Pancreas (tissue), 10 donors: ENCODE measurements at places on chromosomes 7 and 10. TPM values are rescaled to one million over a fixed set of nuclear protein-coding genes. Genes with fewer than 3 reads are reported as not detected.

FIGNL1 gene
- total RNA-seq = 3.5 TPM

ADIRF gene
- 8.8 TPM for total RNA-seq

NACAD gene
- 1.2 TPM for total RNA-seq

RARRES2 gene
- 408 TPM for total RNA-seq

LRIT1 gene
- not detected for total RNA-seq

GARIN1A gene
- 1.2 TPM for total RNA-seq

PAX2 gene
- 0.42 TPM for total RNA-seq

LIPM gene
- total RNA-seq = not detected

NDUFB8 gene
- total RNA-seq = 57.3 TPM

PRKAR2B gene
- total RNA-seq = 6.9 TPM

PGAM2 gene
- total RNA-seq = 0.49 TPM

URGCP gene
- 17.9 TPM for total RNA-seq

JAKMIP3 gene
- total RNA-seq = 0.32 TPM

SMO gene
- 3.3 TPM for total RNA-seq

TMEM236 gene
- 0.62 TPM for total RNA-seq

GNG11 gene
- total RNA-seq = 4.8 TPM

COL28A1 gene
- total RNA-seq = 0.84 TPM

CYP2C19 gene
- total RNA-seq = 0.28 TPM

FBXL13 gene
- 2.4 TPM for total RNA-seq

GCK gene
- 0.57 TPM for total RNA-seq

PDE1C gene
- total RNA-seq = 1.3 TPM

CELF2 gene
- 1.2 TPM for total RNA-seq

STEAP1B gene
- total RNA-seq = not detected

IL6 gene
- total RNA-seq = 0.39 TPM

OPN4 gene
- total RNA-seq = not detected

PTTG1IP2 gene
- not detected for total RNA-seq

PNLIPRP1 gene
- 4,263 TPM for total RNA-seq
